Cerebellum (tissue), 4 donors: ENCODE measurements at places on chromosomes 5 and 9.

DNA sequence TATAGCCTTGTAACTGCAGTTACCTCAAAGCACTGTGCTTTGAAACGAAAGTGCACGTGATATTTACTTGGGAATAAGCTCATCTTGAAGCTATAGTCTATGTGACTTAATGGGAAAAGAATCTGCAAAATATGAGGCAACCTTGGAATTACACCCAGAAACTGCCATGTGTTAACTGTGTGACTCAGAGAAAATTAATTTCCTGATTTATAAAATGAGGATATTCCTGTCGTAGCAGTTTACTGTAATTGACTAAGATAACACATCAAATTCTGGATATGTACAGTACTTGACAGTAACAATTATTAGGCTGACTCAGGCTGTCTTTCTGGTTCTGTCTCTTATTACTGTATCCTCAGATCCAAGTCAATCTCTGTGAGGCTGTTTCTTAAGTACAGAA is 1079.9 kb upstream of the ACO1 start:
- DNase-seq = no peak

GRCh38 chr9:127567035-127567729 is 44.9 kb upstream of the STXBP1 start:
- DNase-seq = peak; percentile 77

DNA sequence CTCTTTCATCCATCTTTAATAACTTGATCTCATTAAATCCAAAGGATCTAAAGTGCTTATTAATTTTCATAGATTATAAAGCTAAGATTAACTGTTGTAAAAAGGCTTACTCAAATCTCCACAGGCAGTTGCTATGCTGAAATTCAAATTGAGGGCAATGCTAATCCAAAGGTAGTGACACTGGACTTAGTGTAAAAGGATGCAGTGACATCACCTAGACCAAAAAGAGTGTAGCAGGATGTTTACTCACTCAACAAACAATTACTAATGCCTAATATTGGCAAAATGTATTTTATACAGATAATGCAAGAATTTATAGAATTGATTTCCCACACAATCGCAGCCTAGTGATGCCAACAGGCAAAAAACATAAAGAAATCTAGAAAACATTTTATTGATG is 756.2 kb downstream of the CDH9 start:
- DNase-seq = no peak

GRCh38 chr5:142239394-142240159 is 85.2 kb downstream of the SPRY4 start:
- no peak for DNase-seq

- DNase-seq = peak; percentile 53
Observed at GRCh38 chr5:154755361-154756008, at the start of gene LARP1. Gene LARP1 (plus strand): TSS chr5:154755377. CDS start chr5:154755758, 381 bp downstream.

DNA sequence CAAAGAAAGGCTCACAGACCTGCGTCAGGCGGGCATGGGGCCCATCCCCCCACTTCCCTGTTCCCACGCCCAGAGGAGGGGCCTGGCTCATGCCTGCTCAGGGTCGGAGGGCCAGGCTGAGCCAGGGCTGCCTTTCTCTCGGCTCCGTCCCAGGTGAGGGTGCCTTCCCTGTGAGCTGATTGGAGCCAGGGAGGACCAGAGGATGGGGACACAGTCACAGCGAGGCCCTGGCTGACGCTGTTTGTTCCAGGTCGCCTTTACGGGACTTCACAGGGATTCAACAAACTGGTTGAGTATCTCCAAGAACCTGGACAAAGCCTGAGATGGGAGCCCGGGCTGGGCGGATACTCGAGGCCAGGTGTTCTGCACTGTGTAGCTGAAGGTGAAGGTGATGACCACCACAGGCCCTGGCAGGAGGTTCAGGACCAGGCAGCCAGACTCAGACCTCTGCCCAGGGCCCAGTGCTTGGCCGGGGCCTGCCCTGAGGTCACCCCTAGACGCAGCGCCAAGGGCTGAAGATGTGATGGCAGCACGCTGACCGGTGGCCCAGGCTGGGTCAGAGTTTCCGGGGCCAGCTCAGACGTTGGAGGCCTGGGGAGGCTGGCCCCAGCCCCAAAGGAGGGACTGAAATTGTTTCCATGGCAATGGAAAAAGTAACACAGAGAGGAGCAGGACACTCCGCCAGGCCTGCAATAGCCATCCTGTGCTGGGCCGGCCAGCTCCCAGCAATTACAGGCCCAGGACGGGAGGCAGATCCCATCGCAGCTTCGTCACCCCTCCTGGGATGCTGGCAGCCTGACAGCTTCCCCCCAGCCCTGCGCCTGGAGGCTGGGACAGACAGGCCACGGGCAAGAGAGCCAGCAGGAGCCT is 65.3 kb upstream of the ADAMTS2 start:
- no peak for DNase-seq

- no peak for DNase-seq
Observed at GRCh38 chr5:73312146-73312871, 136.3 kb downstream of the FOXD1 start.

DNA sequence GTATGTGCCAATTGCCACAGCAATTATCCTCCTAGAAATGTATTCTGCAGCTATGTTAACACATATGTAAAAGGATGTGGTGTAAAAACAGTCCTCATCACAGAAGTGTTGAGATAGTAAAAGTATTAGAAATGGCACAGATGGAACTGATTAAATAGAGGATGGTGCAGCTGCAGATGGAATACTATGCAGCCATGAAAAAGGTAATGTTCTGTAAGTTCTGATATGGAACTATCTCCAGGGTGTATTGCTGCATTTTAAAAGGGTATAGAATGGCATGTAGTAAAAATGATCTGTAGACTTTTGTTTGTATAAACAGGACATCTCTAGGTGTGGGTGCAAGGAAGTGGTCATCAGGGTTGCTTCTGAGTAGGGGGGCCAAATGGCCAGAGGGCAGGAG is 63.0 kb upstream of the PHYKPL start:
- DNase-seq = no peak

- no peak for DNase-seq
Observed at GRCh38 chr9:110116543-110116885, 91.4 kb downstream of the C9orf152 start.

DNA sequence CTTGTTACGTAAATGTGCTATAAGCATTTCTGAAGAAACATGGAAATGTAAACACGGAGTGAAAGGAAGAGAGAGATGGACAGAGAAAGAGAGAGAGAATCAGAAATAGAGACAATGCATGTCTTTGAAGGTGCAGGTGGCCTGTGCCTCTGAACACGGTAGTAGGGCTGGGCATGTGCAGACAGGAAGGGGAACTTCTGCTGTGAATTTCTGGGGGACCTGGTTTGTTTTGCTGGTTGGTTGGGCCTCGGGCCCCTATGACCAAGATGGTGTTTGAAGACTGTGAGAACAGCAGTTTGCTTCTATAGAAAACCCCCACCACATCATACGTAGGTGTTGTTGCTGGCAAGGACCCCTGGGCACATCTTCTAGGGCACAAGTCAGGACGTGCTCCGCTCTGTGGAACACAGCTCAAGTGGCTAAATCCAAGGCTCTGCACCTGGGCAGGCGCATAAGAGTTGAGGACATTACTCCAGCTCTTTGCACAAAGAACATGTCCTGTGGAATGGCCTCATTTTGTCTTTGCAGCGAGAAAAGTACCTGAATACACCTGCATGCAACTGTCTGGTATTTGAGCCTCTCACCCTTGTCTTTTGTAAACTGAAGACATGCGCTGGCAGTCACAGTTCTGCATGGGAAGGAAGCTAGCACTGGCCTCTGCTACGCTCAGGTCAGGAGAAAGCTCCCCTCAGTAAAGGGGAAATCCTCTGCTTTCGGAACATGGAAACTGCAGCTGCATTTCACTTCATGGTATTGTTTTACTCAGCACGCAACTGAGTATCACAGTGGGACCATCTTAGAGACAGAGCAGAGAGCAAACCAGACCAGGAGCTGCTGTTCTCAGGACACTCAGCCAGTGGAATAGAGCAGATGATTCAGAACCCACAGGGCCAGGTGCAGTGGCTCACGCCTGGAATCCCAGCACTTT is 2.7 kb downstream of the OR2V2 start:
- no peak for DNase-seq

DNA sequence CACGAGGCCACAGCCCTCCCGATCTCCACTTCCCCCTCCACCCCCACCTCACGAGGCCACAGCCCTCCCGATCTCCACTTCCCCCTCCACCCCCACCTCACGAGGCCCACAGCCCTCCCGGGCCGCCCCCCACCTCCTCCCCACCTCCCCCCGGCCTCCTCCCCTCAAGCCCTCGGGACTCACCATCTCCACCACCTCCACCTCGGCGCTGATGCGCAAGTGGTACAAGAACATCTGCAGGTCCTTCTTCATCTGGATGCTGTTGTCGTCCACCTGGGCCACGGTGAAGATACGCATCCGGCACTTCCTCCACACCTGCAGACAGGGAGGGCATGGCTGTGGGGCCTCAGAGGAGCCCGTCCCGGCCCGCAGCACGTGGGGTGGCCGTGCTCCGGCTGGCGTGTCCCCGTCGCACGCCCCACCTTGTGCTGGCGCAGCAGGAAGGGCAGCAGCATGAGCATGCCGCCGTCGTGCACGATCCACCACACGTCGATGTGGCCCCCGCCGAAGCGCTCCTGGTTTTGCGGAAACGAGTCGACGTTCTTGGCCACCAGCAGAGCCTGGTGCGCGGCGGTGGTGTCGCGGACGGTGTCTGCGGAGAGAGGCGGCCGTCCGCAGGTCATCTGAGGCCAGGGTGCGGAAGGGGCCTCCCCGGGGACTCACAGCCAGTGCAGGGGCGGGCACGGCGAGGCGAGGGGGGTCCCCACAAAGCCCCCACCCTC is 48.0 kb downstream of the SLC12A7 start:
- no peak for DNase-seq
